Breast epithelium (tissue), 4 donors: ENCODE measurements at places on chromosomes 4 and X.

GRCh38 chr4:86737244-86737643, 111.9 kb downstream of the SLC10A6 start:
- no peak for DNase-seq

GRCh38 chr4:98204236-98204553, 57.0 kb upstream of the RAP1GDS1 start:
- DNase-seq: no peak

DNA sequence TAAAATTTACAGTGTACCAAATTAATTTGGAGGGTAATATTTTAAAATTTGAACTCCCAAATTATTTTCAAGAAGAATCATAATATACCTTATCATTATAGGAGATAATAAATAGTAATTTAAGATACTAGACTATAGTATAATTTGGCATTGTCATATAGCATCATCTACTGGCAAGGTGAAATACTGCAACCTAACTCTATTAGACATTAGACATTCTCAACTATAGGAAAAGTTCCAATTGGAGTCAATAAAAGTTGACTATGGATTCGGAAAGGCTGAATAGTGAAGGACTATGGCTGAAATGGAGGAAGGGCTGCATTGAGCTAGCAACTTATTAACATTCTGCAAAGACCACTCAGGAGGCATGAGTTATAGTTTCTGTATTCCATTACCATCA, 113.0 kb downstream of the PRDM5 start:
- DNase-seq: no peak

DNA sequence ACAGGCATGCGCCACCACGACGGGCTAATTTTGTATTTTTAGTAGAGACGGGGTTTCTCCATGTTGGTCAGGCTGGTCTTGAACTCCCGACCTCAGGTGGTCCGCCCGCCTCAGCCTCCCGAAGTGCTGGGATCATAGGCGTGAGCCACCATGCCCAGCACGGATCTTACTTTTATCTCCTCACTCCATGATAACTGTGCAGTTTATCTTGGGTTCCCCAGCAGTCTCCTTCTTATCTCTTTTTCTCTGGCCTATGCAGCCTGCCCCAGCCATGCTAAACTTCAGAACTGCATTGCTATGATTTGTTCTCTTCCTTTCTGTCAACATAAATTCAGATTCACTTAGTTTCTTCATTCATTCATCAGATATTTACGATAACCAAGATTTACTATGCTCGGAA, 22.4 kb downstream of the PAGE1 start:
- DNase-seq: no peak

DNA sequence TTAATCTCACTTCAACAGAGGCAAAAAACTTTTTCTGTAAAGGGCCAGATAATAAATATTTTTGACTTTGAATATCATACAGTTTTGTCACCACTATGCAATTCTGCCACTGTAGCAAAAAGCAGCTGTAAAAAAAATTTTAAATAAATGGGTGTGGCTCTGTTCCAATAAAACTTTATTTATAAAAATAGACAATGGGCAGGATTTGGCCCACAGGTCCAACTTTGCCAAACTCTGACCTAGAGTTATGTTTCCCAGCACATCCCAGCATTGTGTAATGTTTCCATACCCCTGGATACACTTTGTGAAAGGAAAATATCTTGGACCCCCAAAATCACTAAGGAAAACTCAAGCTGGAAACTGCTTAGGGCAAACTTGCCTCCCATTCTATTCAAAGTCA, 94.9 kb upstream of the USP38 start:
- no peak for DNase-seq

DNA sequence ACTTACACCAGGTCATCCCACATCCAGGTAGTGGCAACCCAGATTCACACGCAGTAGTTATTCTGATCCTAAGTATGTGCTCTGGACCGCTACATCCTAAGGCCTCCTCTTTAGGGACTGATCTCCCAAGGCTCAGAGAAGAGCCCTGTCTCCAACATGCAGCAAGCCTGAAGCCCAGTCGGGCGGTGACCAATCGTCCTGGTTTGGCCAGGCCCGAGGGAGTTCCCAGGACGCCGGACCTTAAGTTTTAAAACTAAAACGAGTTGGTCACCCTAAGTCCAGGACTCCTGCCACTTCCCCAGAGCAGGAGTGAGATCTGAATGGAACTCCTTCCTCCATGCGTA, 385 bp downstream of the LYAR start:
- no peak for DNase-seq

DNA sequence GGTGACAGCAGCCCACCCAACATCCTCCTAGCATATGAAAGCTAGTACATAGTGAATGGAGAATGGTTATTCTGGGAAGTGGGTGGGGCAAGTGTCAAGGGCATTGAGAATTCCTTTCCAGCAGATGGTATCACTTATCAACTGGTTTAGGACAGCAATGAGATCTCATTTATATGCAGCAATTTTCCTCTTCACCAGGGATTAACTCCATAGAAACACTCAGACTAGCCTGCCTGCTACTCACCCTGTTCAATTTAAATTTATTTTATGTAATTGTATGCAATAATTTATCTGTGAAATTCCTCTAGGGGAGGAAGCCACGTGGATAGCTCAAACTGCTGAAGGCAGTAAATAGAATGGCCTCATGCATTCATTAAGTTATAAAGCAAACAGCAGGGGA, 101.6 kb upstream of the MID1IP1 start:
- no peak for DNase-seq

GRCh38 chr4:94454405-94454804, 2.7 kb downstream of the PDLIM5 start:
- DNase-seq: no peak

DNA sequence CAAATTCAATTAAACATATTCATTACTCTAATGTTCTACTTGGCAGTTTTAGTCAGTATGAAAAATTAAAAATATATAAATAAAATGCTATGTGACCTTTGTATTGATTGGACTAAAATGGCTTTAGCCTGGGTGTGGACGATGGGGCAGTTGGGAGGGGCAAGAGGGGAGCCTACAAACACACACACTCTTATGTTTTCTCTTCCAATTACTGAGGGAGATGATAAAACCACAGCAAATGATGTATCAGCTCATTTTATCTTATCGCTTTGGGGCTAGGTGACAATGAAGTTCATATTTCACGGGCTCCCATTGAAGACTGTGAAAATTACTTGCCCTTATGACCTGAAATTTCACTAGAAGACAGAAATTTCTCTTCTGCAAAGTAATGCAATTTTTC, 84.3 kb upstream of the MAB21L2 start:
- DNase-seq: no peak

DNA sequence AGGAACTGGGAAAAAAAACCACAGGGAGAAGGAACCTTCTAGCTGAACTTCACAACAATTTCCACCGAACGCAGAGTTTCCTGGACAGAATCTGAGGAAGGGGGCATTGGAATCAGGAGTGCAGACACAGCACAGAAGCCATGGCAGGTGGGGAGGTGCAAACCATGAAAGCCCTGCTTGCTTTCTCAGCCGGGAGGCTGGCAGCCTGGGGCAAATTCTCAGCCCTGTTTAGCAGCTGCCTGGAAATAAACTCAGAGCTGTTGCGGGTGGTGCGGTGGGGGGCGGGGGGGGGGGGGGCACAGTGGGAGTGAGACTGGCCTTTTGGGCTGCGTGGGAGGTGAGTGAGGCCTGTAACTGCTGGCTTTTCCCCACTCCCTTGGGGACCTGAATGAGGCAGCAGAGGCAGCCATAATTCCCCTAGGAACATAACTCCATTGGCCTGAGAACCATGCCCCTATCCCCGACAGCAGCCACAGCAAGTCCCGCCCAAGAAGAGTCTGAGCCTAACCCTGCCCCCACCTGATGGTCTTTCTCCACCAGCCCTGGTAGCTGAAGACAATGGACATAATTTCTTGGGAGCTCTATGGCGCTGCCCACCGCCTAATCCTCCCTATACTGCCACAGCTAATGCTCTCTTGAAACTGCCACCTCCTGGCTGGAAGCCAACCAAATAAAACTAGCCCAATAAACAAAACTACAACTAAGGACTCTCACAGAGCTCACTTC, 176.3 kb downstream of the FAM13A start:
- no peak for DNase-seq

DNA sequence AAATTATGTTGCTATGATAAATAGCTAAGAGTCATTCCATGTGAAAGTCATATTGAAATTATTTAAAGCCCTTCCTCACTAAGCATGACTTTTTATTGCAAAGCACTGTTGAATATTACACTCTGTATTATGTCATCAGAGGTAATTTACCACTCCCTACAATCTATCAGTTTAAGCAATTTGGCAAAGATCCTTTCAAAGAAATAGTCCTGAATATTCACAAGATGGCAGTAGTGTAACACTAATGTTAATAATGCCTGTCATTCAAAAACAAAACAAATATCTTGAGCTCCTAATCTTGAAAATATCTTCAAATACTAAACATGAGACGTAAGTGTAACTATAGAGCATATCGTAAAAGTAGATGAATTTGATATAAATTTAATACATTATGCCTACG, 208.6 kb upstream of the TECRL start:
- no peak for DNase-seq

DNA sequence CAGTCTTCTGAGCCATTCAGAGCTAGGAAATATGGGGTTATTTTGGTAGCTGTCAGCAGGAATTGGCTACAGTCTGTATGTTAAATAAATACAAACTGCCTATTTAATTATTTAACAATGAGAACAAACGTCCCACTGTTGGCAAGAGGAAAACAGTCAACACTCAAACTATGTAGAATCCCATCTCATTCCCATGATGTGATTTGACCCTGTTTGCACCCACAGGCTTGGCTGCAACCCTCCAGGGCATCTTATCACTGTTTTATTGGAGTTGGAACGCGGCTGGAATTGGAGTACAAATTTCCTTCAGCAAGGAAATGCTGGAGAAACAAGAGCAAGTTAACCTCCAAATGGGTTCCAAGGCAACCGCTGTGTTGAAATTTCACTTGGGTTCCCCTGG, 124.0 kb downstream of the KIT start:
- DNase-seq: peak; percentile 32

DNA sequence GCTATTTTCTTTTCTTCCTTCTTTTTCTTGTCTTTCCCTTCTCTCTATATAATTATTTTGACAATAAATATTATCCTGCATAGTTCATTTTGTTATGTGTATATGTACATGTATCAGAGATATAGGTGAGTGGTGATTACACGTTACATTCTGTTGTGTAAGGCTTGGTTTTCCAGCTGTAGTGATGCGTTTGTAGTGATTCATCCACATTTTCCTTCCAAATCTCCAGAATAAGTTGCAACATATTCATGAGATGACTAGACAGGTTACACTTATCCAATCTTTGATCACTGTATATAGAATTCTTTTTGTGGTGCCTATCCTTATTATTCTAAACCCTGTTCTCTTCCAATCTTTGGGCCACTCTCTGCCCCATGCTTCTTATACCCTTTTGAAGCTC, 540.2 kb downstream of the GBA3 start:
- no peak for DNase-seq

DNA sequence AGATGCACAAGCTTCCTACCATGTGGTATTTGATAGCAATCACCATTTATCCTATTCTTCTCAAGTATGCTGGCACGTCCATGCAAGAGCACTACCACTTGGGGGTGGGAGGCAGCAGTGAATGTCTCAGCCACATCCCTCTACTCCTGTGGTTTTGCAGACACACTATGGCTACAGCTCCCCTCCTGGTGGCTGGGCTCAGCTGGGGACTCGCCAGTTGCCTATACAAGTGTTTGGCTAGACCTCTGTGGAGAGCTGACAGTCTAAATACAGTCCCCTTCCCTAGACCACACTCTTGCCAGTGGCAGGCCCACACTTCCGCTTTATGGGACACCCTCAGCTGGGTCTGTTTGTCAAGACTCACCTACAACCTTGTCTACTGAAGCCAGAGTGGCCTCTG, 53.2 kb downstream of the ADGRA3 start:
- DNase-seq: no peak

GRCh38 chr4:126853715-126854114, 779.0 kb upstream of the INTU start:
- DNase-seq: no peak

- DNase-seq: no peak
Observed at GRCh38 chr4:121140716-121141460, 23.2 kb downstream of the TNIP3 start.

- no peak for DNase-seq
Observed at GRCh38 chr4:147732518-147733235, 789 bp downstream of the ARHGAP10 start.

- no peak for DNase-seq
Observed at GRCh38 chr4:102449751-102450352, 51.3 kb upstream of the NFKB1 start.

DNA sequence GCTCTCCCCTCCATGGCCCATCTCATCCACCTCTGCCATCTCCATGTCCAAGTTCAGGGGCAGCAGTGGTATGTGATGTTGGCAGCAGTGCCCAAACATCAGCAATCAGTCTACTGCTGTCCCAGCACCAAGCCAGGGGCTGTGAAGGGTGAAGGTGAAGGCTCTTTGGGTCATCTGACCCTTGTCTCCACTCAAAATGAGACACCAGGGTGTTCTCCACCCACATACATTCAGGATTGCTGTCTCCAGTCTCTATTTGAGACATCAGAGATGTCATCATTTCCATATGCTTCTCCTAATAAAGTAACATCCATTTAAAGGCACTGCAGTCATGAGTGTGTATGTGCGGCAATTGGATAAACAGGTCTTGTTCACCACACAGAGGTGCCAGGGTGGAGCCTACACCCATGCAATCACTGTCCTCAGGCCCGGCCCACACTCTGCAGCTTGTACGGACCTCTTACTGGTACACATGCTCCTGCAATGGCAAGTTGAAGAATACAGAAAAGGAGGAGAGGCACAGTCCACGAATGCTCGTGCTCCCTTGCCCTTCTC, 22.2 kb downstream of the MAML3 start:
- DNase-seq: no peak

- no peak for DNase-seq
Observed at GRCh38 chr4:14667624-14668151, 334.6 kb upstream of the CPEB2 start.

- no peak for DNase-seq
Observed at GRCh38 chrX:153448556-153449367, 2.9 kb upstream of the TREX2 start.

- no peak for DNase-seq
Observed at GRCh38 chr4:72390409-72390808, 178.6 kb downstream of the ADAMTS3 start.

DNA sequence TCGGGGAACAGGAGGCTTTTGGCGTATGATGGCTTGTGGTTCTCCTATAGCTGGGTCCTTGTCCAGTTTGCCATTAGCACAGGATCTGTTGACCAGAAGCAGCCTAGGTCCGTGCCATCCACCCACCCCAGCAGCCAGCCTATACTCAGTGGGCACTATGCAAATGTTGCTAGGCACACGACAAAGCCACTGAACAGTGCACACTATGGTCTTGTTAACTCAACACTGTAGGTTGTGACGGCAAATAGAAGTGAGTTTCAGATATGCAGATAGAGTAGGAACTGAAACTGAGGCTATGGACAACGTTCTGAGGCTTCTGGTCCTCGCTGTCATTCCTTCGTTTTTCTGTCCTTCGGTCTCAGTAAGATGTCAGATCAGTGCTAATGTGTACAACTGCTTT, 541.3 kb upstream of the TENM3 start:
- no peak for DNase-seq

GRCh38 chr4:24856586-24856985, 56.3 kb downstream of the CCDC149 start:
- DNase-seq: no peak
